ENCODE measurements at places on chromosomes 11 and 22.

DNA sequence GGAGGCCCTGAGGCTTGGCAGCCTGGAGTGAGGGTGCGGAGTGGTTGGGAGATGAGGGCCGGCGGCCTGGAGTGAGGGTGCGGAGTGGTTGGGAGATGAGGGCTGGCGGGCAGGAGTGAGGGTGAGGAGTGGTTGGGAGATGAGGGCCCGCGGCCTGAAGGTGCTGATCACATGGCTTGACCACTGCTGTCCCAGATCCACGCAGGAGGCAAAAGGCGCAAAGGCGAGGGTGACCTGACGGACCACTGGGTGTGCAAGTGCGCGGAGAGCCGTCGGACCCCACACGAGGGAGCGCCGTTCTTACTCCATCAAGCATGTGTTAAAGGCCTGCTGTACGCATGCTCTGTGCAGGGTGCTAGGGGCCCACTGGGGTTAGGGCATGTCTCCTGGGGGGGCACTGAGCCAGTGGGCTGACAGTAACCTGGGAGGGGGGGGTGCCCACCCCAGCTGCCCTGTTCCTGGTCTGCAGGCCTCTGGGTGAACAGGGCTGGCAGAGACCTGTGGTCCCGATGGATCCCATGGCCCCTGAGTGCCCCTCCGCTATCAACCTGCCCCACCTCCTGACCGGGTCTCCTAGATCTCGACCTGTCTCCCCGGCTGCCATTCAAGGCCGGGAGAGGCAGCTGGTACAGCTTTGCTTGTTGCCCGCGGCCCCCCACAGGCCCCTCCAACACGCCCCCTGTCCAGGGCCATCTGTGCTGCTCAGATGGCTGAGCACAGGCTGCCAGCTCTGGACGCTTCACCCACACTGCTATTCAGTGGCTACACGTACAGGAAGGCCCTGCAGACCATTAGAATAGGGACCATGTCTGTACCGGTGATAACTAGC is 21.1 kb downstream of the MRGPRD start:
- DNase-seq, result no peak

GRCh38 chr11:65528819-65529350 is 4.0 kb downstream of the SCYL1 start:
- DNase-seq, result no peak

DNA sequence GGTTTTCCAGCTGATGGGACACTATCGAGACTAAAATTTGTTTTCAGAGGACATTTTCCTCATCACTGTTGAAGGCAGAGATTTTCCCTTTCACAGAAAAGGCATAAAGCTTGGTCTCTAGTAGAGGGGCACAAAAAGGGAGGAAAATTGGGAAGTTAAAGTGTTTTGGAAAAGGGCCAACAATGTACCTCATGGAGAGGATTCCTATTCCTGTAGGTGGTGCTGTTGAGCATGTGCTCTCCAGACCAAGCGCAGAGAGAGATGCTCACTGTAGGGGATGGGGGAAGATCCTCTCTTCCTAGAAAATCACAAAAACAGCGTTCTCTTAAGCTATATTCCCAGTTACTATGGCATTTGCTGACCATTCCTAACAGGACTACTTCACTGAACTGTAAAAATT is 44.9 kb downstream of the OR4C46 start:
- DNase-seq, result no peak

DNA sequence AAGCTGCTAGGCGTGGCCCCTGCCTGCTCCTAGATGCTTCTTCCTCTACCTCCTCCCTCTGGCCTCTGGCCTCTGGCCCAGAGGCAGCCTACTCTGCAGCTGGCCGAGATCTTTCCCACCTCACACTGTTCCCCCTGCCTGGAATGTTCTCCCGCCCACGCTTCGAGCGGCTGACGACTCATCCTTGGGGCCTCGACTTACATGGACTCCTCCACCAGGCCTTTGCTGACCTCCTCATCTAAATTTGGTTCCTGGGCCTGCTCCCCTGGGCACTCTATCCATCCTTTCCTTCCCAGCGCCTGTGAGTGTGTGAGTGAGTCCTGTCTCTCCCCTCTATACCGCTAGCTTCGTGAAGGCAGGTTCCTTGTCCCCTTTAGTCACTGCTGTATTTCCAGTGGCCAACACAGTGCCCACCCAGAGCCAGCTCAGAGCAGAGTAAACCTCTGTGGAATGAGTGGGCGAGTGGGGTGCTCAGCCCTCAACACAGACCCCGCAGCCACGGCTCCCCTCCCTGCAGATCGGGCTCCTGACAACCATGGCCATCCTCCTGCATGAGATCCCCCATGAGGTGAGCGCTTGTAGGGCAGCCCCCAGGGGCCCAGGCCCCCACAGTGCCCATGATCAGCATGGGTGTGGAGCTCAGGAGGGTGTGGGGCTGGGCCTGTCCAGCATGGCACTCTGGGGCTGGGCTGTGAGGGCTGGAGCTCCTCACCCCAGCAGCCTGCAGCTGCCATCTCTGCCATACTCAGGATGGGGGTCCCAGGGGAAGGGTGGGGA is 5.7 kb downstream of the SLC39A13 start:
- no peak for DNase-seq

DNA sequence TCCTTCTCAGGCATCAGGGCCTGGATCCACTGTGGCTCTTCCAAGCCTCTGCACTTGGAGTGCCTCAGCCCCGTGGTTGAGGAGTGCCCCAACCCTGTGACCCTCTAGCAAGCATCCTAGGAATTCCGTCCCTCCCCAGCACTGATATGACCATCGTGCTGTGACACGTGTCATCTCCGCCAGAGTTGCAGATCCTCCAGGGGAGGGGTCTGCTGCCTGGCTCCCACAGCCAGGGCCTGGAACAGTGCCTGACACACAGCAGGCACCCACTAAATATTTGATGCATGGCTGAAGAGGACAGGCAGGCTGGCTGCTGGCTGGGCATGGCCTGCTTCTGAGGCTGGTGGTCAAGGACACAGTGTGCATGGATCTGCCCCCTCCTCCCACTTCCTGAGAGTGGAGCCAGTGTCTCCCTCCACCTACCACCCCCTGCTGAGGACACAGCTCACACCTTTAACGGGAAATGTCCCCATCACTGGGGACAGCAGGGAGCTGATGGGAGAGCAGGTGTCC is 1.7 kb upstream of the CD81 start:
- no peak for DNase-seq
